ENCODE measurements at places on chromosomes 2 and 18.

- no peak for DNase-seq
Measured at GRCh38 chr18:11840493-11840892, 10.7 kb upstream of the CHMP1B start.

DNA sequence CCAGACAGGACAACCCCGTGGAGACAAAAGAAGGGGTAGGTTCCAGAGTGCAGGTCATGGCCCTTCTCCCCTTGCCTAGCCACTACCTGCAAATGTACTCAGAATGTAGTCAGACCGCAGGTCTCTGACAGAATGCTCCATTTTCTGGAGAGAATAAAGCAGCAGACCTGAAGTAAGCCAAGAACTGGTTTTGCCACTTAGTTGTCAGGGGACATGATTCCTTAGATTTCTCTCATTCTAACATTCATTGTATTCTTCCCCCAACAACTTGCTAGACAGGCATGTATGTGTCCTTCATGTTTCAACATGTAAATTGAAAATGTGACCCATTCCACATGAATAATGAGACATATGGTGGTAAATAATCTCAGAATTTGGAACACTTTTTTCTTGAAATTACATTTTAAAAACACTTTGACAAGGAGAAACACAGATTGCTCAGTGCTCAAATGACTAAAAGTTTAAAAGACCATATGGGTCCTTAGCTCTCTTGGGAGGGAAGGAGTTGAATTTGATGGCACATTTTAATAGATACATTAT, 142.4 kb downstream of the CCBE1 start:
- no peak for DNase-seq

GRCh38 chr2:8840475-8841091, 3.2 kb upstream of the KIDINS220 start:
- DNase-seq: no peak

DNA sequence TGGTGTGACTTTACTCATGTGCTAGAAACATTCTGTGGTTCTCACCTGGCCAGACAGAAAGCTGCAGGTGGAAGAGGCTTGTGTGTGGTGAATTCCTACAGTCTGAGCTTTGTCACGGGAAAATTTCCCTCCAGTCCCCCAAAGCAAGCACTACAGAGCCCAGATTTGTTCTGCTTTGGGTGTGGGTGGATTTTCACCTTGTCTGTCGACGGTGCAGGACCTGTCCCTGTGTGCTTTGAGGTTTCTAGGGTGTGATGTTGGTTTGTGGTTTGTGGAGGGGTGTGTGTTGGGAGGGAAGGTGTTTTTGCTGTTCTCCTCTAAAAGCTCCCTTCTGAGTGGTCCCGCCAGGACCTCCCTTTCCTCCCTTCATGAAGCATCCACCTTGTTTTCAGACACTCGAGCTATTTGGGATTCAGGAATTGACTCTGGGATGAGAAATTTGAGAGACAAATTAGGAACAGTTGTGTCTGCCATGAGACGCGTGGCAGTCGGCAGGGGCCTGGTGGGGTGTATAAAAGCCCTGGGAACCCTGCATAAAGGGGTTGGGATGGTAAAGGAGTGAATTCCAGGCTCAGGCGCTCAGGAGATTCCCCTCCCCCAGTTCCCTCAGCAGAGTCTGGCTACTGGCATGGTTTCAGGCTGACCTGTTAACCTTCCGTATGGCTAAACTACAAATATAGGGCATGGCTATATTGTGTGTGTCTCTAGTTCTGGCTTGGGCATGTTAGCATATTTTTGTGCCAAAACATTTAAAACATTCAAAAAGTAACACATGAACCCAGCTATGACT, 65.5 kb downstream of the DGKD start:
- peak; percentile 47 for DNase-seq

Data from stimulated activated naive CD8-positive, alpha-beta T cell treated with anti-CD3 and anti-CD28 coated beads, Interleukin-15, amount 100 ng/mL, for 72 hours (primary cell).